ENCODE measurements at places on chromosomes 5 and 9.

GRCh38 chr5:64887910-64888309 is 119.2 kb downstream of the CWC27 start:
- DNase-seq: no peak

DNA sequence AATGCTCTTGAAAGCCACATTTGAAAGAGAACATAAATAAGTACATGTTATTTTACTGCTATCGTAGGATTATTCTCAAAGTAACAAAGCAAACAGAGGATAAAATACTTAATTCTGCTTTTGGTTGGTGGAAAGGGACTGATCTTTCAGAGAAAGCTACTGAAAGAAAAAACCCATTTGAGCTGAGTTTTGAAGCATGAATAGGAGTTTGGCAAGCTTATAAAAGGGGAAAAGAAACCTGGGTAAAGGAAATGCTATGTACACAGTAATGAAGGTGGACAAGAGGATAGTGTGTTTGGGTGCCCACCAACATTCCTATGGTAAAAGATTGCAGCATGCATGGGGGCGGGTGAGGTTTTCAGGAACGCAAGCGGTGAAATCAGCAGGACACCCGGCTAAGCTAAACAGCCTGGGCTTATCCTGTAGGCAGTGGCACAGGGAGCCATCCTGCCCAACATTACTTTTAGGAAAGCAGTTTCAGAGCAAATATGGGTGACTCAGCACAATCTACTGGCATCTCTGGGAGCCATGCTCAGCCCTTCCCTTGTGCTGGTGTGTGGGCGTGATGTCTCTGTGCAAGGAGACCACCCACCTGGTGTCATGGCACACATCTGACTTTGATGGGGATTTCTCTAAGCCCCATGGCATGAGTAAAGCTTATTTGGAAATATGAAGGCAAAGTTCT is 673.9 kb upstream of the KLF4 start:
- no peak for DNase-seq

DNA sequence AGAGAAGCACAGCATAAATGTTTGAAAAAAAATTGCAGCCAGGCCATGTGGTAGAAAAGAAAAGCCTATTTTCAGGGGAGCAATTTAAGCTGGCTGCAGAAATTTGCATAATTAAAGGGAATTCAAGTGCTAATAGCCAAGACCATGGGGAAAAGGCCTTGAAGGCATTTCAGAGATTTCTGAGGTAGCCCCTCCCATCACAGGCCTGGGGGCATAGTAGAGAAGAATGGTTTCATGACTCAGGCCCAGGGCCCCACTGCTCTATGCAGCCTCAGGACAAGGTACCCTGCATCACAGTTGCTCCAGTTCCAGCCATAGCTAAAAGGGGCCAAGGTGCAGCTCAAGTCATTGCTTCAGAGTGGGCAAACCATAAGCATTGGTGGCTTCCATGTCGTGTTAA is 1416.0 kb downstream of the EFNA5 start:
- no peak for DNase-seq

DNA sequence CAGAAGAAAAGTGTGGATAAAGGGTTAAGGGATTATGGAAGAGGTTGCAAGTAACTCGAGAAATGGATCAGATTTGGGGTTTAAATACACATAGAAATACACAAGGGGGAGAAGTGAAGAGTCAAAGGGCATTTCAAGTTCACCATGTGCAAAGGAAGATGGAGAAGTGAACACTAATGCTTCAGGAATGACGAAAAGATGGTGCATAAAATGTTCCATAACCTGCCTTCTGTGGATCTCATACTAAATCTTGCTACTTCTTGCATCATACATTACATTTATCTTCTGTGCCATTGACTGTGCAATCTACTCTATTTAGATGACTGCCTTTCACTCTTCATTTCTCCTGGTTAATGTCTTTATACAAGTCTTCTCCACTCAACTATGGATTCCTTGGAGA is 5.7 kb upstream of the SMC2 start:
- no peak for DNase-seq

DNA sequence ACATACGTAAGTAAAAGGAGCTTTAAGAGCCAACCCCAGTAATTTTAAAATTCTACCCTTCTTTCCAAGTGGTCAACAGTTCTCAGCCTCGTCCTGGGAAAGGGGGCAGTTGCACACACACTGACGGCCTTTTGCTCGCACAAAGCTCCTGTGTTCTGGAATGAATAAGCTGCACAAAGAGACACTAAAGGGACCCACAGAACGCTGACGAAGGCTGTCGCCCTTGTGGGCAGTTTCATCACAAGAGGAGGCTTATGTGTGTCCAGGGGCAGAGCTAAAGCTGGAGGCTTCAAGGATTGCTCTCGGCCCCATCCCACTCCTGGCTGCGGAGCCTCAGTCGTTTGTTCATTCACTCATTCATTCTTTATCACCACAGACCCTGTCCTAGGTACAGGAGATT is 67.0 kb upstream of the NEK6 start:
- no peak for DNase-seq

DNA sequence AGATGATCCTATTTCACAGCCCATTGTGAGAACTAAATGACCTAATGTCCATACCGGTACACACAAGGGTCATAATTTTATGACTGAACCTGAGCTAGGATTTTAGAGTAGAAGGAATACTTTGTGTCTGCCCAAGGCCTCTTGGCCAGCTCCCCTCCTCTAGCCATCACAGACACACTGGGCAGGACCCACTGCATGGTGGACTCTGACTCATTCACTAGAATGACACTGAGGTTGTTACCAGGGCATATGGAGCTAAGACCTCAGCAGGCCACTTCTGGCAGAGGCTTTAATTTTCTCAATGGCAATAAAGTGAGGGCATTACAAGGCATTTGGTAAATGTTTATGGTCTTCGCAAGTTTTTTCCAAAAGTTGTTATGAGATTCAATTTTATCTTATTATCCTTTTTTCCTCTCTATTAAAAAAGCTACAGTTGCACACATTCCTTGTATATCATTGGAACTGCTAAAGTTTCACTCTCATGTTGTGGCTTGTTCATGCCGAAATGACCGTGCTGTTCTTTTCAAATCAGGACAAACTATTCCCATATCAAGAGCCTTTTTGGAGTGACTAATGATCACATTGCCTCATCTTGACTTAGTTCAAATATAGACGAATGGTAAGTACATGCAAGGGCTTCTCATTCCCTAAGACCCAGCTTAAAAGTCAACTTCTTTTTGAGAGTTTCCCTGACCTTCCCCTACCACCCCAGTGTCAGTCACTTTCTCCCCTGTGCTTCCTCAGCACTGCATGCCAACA is 595.7 kb downstream of the ACTL7B start:
- no peak for DNase-seq

Measured in GM13977 (cell line).